Sigmoid colon (tissue), 7 donors: ENCODE measurements at places on chromosomes 2 and 18. TPM values are rescaled to one million over a fixed set of nuclear protein-coding genes. Genes with fewer than 3 reads are reported as not detected.

Gene VWA3B
- total RNA-seq = not detected

DNA sequence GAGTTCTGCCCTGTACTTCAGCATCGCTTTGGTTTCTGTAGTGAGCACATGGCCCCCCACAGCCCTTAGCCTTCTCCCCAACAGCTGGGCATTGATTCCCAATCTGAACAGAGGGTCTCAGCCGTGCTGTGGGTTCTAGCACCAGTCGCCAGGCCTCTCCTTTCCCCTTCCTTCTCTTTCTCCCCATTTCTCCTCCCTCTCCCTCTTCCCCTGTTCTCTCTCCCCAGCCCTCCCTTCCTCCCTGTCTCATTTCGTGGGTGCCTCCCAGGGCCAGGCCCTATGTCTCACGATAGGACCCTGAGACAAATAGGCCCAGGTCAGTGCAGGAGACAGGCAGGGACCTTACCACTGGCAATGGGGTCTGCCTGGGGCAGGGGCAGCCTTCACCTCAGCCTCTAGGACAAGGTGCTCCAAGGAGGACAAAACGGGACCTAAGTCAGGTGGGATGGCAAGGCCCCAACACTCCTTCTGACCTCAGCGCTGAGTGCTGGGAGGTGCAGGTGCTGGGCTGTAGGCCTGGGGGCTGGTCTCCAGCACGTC, 143.4 kb upstream of the GPC1 start:
- H3K27ac ChIP-seq = no peak overlapping the region
- no peaks in the 10 kb centered on the region for H3K36me3 ChIP-seq
- no peak for DNase-seq
- H3K4me3 ChIP-seq = no peak overlapping the region
- H3K27me3 ChIP-seq = no peaks in the 10 kb centered on the region
- H3K4me1 ChIP-seq = no peaks in the 10 kb centered on the region

DNA sequence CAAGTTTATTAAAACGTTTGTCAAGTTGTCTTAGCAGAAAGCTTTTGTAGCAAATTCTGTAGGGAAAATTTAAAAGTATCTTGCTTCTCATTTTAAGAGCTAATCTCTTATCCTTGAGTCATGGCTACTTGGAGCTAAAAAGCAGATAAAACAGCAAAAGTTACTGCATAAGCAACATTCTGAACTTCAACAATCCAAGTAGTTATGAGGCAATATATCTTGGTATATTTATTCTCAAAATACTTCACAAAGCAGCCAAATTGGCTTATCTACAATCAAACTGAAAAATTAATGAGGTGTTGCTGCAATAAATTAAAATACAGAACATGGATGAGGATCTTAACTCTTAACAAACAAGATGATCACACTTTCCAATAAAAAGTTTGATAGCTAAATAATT, 306.5 kb downstream of the PIEZO2 start:
- no peaks in the 10 kb centered on the region for H3K27me3 ChIP-seq
- no peaks in the 10 kb centered on the region for H3K4me1 ChIP-seq
- no peaks in the 10 kb centered on the region for H3K36me3 ChIP-seq
- H3K4me3 ChIP-seq = no peak overlapping the region

DNA sequence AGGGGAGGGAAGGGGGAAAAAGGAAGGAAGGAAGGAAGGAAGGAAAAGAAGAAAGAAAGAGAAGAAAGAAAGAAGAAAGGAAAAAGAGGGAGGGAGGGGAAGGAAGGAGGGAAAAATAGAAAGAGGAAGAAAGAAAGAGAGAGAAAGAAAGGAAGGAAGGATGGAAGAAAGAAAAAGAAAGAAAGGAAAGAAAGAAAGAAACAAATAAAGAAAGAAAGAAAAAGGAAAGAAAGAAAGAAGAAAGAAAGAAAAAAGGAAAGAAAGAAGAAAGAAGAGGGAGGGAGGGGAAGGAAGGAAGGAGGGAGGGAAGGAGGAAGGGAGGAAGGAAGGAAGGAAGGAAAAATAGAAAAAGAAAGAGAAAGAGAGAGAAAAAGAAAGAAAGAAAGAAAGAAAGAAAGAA, 315.8 kb upstream of the PIK3C3 start:
- H3K27me3 ChIP-seq = no peaks in the 10 kb centered on the region
- H3K4me3 ChIP-seq = no peak overlapping the region
- DNase-seq = no peak
- H3K27ac ChIP-seq = no peak overlapping the region

GRCh38 chr2:221662689-221663391, 90.7 kb upstream of the EPHA4 start:
- no peaks in the 10 kb centered on the region for H3K36me3 ChIP-seq
- no peak overlapping the region for H3K4me3 ChIP-seq
- H3K27ac ChIP-seq = no peak overlapping the region
- H3K27me3 ChIP-seq = no peaks in the 10 kb centered on the region
- no peak for DNase-seq

DNA sequence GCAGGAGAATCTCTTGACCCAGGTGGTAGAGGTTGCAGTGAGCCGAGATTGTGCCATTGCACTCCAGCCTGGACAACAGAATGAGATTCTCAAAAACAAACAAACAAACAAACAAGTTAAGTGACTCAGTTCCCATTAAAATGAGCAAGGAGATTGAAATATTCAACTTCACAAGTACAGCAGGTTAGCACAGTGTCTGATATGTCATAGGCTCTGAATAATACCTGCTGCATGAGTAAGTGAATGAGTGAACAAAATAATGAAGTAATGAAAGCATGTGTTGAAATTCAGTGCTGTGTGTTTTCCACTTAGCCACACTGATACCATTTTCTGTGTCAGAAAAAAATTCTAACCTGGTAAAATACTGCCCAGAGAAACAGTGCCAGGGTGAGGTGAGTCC, 41.9 kb upstream of the SETBP1 start:
- no peaks in the 10 kb centered on the region for H3K27me3 ChIP-seq
- DNase-seq = no peak
- no peaks in the 10 kb centered on the region for H3K36me3 ChIP-seq
- no peak overlapping the region for H3K27ac ChIP-seq
- no peak overlapping the region for H3K4me3 ChIP-seq
- peaks cover 27% of the 10 kb centered on the region for H3K4me1 ChIP-seq

DNA sequence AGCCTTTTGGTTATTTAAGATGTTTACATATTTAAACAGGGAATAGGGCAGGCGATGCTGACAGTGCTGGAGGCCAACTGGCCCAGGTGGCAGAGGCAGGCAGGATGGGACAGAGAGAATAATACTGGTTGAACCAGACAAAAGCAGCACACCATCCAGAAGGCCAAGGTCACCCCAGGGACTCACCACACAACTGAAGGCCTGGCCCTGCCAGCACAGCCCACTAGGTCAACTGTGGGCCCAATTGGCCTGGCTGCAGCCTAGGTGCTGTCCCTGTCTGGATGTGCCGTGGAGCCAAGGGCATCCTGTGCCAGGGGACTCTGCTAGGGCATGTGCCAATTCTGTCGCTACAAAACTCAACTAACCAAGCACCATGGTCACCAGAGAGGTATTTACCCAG, 69.2 kb downstream of the RNF152 start:
- H3K27ac ChIP-seq = no peak overlapping the region
- DNase-seq = no peak
- no peak overlapping the region for H3K4me3 ChIP-seq
- no peaks in the 10 kb centered on the region for H3K4me1 ChIP-seq
- H3K36me3 ChIP-seq = no peaks in the 10 kb centered on the region
